ENCODE measurements at places on chromosomes 5 and 9.

DNA sequence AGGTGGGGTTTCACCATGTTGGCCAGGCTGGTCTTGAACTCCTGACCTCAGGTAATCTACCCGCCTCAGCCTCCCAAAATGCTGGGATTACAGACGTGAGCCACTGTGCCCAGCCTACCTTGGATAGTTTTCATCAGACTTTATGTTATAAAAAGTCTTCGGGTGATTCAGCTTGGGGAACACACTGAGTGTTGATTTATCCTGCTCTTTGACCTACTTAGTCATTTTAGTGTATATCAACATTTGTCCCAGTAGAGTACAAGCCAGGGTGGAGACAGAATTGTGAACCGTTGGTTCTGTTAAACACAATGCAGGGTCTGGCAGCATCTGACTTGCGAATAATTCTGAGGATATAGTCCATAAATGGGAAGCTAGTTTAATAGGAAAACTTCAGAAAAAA is 39.7 kb downstream of the NFX1 start:
- DNase-seq, result no peak

- no peak for DNase-seq
Observed at GRCh38 chr5:71738662-71739361, 19.7 kb downstream of the CARTPT start.

DNA sequence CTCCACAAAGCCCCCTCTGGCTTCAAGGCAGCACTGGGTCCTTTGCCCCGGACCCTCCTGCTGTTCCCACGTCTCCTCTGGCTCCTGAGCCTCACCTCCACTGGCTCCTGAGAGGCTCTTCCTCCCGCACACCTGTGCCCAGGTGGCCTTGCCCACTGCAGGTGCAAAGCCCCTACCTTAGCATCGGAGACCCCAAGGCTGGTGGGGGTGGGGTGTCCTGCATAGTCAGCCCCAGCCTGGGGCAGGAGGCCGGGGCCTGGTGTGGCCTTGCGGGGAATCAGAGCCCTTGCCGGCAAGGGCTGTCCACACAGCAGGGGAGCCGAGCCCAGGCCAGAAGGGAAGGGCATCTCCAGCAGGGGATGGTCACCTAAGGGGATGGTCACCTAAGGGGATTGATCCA is 41.3 kb upstream of the CEP72 start:
- no peak for DNase-seq

DNA sequence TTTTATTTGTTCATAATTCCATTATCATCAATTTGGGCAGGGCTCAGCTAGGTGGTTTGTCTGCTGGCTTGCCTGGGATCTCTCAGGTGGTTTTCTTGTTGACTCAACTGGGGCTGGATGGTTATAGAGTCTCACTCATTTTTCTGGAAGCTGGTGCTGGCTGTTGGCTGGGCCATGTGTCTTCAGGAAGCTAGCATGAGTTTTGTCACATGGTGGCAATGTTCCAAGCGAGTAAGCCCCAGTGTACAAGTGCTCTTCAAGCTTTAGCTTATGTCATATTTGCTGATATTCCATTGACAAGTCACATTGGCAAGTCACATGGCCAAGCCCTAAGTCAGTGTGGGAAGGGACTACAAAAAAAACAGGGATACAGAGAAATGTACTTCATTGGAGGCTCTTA is 2.3 kb upstream of the RASEF start:
- no peak for DNase-seq

DNA sequence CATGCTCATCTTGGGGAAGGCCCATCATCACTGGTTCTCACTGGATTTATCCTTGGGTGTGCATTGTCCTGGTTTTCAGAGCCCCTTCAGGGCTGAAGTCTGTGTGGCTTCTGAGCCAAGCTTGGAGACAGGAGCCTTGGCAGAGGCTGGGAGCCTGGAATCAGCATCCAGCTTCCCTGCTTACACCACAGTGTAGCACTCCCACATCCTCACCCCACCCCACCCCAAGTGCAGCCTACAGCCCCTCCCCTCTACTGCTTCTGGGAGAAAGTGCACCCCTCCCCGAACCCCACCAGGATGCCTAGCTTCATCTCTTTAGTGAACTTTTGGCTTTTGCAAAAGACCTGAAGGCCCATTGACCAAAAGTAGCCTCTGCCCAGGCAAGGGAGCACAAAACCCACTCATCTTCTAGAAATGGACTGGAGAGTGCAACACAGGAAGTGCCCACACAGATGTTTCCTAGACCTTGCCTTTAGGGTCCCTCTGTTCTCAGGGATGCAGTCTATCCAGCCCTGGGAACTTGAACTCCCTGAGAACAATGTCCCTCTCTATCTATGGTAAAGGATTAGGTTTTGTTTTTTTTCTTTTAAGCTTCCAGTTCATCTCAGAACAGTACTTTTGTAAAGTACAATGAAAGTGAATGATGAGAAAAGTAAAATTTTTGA is 189.7 kb downstream of the PALM2AKAP2 start:
- DNase-seq, result no peak

DNA sequence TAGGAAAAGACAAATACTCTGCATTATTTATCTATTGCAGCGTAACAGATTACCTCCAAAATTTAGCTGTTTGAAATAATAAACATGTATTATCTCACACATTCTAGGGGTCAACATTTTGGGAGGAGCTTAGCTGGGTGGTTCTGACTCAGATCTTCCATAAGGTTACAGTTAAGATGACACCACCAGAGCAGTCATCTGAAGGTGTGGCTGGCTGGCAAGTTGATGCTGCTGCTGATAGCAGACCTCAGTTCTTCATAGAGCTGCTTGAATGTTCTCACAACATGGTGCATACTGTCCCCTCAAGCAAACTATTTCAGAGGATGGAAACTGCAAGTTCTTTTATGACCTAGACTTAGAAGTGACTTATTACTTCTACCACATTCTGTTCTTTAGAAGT is 146.3 kb upstream of the FSTL4 start:
- DNase-seq, result no peak

DNA sequence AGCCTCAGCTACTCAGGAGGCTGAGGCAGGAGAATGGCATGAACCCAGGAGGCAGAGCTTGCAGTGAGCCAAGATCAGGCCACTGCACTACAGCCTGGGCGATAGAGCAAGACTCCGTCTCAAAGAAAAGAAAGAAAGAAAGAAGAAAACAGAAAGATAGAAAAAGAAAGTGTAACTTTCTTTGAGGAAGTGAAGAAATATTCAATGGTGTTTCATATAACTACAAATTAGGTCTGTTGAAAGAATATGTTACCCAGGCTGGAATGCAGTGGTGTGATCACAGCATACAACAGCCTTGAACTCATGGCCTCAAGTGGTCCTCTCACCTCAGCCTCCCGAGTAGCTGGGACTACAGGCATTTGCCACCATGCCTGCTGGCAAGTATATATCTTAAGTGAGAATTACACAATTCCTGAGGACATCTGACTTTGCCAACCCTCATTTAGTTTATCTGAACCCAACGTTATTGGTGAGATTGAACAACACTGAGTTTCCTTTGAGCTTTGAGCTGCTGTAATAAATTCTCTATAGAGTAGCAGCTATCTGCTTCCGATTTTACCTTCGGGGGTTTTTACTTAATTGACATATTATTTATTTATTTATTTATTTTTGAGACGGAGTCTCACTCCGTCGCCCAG is 2.0 kb upstream of the FAF2 start:
- DNase-seq, result no peak

DNA sequence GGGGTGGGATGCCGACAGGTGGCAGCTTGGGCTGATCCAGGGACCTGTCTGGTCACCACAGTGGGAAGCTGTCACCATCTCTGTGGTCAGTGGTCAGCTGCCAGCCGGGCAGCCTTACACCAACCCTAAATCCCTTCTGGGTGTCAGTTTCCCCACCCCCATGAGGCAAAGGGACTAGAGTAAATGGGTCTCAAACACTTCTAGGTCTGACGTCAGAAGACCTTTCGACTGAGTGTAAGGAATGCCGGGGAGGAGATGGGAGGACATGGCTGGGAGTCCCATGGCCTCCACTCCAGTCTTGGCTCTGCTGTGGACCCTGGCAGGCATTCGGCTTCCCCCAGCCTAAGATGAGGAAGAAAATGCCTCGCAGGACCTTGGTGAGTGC is 40.3 kb upstream of the SLC25A51 start:
- DNase-seq, result no peak

- DNase-seq, result peak; percentile 90
Observed at GRCh38 chr9:33025572-33026342, 684 bp downstream of the DNAJA1 start.

GRCh38 chr9:127980060-127980705 is 606 bp downstream of the EEIG1 start:
- peak; percentile 59 for DNase-seq

DNA sequence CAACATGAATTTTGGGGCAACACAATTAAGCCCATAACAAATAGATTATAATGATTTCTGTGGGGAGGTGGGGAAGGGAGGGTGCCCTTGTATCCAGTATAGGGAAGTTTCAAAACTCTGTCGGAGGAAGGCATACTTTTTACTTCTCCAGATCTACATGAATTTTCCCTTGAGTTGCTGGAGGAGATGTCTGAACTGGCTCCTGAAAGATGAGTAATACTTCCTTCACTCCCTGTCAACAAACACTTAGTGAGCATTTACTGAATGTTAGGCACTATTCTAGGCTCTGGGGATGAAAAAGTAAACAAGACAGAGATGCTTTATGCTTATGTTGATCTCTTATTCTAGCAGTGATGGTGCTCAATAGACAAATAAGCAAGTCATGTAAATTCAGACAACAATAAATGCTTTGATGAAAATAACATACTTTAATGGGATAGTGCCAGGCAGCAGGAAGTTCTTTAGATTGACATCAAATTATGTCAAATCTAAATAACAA is 197.9 kb upstream of the ANKH start:
- DNase-seq, result no peak

DNA sequence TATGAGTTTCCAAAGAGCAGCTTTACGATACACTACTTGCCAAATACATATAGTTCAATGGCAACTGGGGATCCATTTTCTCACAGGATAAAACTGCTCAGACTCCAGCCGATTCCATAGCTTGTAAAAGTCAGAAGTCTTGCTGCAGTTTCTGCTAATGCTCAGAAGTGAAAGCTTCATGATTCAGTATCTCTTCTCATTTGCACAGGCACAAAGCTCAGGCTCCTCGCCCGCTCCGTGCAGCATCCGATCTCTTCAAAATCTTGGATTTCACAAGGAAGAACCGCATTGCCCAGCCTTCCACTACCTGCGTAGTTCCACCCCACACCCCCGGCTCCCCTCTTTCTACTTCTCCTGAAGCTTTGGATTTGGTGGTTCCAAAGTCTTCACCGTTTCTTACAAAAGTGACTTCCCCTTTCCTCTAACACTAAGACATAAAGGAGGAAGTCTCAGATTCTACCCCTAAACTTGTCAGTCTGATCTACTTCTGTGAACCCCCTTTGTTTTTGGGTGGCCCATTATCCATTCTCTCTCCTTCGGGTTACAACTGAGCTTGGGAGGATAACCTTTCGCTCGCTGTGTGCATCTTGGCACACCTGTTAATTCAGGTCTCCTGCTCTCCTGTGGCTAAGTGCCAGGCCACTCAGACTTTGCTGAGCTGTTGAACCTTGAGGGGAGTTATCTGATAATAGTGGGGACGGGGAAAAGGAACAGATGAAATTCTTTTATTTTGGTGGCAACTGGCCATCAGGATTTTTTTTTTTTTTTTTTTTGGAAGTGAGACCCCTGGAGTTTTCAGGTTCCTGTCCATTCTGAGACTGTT is 194.1 kb downstream of the GNA14 start:
- DNase-seq, result no peak

DNA sequence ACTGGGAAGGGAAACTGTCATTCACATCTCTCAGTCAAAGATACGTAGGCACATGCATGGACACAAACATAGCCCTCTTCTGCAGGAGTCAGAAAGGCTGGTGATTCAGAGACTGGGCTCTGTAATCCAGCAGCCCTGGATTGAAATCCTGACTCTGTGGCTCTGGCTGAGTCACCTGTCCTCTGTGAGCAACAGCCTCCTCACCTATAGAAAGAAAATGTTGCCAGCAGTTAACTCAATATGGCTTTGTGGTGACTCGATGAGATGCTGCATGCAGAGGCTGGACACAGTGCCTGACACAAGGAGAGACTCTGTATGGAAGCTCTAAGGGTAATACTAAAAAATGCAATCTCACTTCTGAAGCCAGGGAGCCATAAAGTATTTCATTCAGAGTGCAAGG is 23.9 kb upstream of the CDKN2AIPNL start:
- DNase-seq, result no peak

DNA sequence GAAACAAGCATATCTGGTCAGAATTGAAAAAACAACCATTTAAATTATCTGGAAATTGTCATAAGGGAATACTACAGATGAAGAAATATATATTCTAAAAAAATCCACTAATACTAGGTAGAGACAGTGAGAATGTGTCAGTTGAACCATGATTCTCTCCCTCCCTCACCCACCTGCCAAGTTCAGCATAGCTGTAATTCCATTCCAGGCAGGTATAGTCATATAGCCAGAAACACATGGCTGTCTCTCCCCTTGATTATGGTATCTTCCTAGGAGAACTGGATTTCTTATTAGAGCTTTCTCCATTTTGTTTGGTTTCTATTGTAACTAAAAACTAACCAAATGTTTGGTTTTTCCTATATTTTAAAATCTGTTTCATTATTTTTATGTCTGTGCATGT is 509.2 kb downstream of the CDH10 start:
- DNase-seq, result no peak

DNA sequence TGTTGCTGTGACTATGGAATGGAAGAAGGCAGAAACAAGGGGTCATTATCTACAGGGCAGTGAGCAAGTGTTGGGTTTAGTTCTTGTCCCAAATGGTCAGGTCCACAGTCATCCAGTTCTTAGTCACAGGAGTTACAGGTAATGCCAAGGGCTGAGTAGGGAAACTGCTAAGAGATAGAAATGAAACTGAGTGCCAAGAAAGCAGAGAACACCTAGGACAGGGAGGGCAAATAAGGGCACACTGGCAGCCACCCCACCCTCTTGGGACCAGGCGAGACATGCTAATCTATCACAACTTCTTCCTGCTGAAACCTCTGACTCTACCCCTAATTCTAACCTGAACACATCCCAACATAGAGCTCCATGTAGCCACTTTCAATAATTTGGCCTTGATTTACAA is 103.2 kb downstream of the KLF4 start:
- DNase-seq, result no peak

DNA sequence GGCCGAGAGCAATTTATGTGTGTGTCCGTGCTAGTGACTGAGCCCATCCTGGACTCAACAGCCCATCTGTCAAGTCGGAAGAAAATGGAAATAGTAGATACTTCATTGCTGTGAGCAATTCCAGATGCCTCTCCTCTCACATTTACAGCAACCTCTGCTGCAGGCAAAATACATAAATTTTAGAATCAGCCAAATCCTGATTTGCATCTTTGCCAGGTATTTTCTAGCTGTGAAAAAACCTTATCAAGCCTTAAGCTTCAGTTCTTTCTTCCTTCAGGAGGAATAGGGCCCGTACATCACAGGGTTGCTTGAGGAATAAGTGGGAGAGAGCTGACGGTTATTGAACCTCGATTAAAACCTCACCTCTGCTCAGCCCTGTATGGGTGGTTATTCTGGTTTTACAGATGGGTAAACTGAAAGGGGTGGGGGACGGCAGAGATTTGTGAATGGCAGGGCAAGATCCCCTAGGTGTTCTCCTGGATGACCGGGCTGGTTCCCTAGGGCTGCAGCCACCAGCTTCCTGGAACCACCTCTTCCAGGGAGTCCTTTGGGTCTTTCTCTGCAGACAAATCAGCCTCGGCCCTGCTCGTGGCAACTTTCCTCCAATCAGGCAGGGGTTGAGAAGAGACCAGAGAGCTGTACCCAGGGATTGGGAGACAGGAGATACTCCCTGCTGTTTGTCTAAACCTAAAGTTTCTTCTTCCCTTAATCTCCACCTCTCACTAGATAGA is 5.3 kb upstream of the MSX2 start:
- no peak for DNase-seq

- DNase-seq, result peak; percentile 47
Observed at GRCh38 chr9:88578121-88579049, 43.4 kb downstream of the NXNL2 start.

Measured in CD4-positive, alpha-beta T cell treated with Interleukin-21 for 1 hour (primary cell).